ENCODE measurements at places on chromosomes 16 and 17.
A peak's percentile ranks its signal among the peaks of the same experiment; 100 is the strongest.

DNA sequence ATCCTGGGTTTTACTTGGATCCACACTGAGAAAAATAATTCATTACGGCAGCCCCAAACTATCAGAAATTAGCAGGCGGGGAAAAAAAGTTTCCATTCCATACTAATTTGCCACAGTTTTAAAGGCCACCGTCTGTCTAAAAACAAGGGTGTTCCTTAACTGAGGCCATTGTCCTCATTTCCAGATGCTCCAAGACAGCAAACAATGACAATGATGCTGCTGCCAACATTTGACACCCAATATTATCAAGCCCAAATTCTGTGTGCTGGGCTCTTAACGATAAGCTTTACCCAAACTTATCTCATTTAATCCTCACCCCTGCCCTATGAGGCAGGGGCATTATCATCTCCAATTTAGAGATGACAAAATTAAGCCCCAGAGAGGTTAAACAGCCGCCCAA, 26.3 kb downstream of the CUEDC1 start:
- peak; percentile 37 for DNase-seq

- peak; percentile 37 for DNase-seq
Measured at GRCh38 chr16:19119564-19119963, 5.8 kb downstream of the ITPRIPL2 start.

- DNase-seq, result no peak
Measured at GRCh38 chr16:9107025-9107970, 15.9 kb downstream of the HAPSTR1 start.

- DNase-seq, result no peak
Measured at GRCh38 chr17:55432358-55433028, 10.9 kb upstream of the MMD start.

GRCh38 chr17:3647769-3648555, 11.4 kb downstream of the CTNS start:
- peak; percentile 65 for DNase-seq

DNA sequence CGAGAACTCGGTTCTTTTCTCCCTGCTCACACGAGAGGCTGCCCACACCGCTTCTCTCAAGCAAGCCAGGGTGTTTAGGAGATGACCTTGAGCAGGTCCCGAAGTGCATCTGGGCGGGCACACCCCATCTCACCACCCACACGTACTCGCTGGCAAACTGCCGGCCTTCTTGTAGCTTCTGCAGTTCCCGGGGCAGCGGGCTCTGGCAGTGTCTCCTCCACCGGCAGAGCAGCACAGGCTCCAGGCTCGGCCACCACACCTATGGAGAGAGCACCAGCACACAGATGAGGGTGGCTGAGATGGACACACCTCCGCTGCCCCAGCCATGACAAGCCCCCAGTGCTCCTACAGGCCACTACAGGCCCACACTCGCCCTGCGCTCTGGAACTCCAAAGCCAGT, 23.5 kb downstream of the ZNF276 start:
- DNase-seq, result no peak

GRCh38 chr17:37405955-37406634, 541 bp downstream of the ACACA start:
- no peak for DNase-seq

- DNase-seq, result no peak
Measured at GRCh38 chr16:13781575-13782338, 138.2 kb upstream of the ERCC4 start.

DNA sequence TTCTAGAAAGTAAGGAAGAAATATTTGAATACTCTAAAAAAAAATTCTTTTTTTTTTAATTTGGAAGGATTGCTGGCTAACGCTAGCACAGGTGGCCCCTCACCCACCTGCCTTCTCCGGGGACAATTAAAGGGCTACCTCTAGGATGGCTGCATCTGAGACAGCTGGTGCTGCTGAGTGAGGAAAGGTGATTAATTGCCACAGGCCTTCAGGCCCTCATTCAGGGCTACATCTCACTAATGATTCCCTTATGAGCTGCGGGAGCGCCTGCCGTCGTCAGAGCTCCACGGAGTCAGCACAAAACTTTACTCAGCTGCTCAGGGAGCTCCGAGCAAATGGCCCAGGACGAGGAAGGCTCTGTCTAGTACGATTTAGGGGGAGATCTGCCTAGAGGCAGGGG, 27.0 kb upstream of the AKTIP start:
- no peak for DNase-seq

GRCh38 chr17:42846594-42847280, 2.4 kb downstream of the AOC2 start:
- no peak for DNase-seq

DNA sequence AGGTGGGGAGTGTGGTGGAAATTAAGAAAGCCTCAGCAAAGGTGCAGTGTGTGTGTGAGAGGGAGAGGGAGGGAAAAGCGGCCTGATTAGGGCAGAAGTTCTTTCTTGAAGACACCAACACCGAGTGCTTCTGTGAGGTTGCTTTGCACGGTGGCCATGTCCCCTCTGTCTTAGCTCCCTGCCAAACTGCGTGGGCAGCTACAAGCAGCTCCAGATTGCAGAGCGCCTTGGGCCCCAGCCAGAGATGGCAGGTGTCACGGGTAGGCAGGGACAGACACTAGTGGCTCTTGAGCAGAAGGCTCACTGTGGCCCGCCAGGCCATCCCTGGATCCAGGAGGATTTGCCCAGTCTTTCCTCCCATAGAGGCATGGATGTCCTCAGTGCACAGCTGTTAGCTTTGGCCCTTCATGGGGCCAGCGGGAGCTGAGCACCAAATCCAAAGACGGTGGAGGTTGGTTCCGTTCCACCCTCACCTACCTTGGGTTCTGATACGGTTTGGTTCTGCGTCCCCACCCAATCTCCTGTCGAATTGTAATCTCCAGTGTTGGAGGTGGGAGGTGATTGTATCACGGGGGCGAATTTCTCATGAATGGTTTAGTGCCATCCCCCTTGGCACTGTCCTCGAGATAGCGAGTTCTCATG, 21.4 kb downstream of the KIAA0513 start:
- DNase-seq, result no peak

- no peak for DNase-seq
Measured at GRCh38 chr17:45291171-45291805, 25.5 kb downstream of the MAP3K14 start.

DNA sequence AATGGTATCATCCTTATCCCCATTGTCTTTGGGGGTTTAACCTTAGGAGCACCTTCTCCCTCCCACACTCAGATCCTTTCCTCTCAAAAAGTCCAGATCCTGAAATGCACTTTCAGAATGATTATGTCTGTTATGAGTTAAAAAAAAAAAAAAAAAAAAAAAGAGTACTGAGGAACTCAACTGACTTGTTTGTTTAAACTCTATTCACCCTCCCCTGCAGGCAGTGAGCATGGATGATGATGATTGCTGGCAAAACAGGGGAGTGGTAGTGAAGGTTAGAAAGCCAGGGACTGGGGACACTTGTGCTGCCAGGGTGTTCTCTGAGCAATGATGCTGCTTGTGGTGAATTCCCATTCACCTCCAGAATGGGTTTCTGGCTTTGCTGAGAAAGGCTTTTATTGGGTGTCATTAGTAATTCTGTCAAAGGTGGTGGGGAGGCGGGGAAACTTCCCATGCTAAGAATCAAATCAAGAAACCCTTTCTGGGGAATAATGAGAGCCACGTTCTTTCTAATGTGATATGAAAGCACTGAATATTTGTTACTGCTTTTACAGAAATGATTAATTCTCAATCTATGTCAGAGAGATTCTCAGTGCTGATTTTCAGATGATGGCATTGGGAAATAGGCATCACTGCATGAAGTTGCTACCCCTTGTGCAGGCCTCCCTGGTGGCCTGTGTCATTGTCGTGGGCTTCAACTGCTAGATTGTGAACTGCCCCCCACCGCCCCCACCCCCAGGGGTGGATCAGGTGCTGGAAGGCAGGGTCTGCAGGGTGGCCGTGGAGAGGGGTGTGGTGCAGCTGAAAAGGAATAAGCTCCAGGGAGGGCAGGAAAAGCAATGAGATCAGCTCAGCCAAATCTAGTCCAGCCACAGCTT, 14.1 kb downstream of the CCL4 start:
- DNase-seq, result no peak

- no peak for DNase-seq
Measured at GRCh38 chr16:78877114-78877655, 723.4 kb downstream of the MAF start.

DNA sequence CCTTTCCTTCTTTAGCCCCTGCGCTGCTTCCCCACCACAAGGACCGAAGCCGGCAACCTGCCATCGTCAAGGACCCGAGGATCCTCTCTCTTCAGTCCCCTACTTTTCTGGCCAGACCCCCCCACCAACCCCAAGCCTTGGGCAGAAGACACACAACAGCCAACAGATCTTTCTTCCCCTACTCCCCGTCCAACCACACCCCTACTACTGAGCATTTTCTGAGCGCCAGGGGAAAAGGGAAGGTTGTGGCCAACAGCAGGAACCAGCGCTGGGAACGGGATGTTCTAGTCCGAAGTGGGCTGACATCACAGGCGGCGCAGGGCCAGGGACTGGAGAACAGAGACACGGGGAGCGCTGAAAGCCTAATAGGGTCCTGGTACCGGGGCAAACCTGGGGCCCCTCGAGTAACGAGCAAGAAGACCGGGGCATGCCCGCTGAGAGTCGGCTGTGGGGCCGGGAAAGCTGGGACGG, 528 bp downstream of the PER1 start:
- peak; percentile 67 for DNase-seq

GRCh38 chr16:14650629-14651028, 17.9 kb downstream of the BFAR start:
- no peak for DNase-seq

GRCh38 chr16:330741-331140, 21.8 kb downstream of the AXIN1 start:
- DNase-seq, result no peak

DNA sequence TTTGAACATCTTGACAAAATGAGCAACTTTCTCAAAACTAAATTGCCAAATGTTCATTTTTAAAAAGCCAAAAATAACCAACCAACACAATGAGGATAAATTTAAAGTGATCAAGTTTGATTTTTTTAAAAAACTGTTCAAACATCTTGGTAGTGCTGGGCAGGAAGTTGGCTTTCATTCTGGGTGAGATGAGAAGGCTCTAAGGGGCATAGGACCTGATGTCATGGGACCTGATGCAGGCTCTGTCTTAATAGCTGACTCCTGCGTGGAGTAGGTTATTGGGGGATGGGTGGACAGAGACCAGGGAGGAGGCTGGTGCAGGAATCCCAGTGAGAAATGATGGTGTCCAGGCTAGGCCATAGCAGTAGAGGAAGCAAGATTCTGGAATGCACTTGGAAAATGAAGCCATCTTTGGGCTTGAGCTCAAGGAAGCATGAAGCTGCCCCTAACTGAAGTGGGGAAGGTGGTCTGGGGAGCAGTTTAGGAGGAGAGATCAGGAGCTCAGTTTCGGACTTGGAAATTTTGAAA, 20.4 kb downstream of the NLRC5 start:
- DNase-seq, result no peak

DNA sequence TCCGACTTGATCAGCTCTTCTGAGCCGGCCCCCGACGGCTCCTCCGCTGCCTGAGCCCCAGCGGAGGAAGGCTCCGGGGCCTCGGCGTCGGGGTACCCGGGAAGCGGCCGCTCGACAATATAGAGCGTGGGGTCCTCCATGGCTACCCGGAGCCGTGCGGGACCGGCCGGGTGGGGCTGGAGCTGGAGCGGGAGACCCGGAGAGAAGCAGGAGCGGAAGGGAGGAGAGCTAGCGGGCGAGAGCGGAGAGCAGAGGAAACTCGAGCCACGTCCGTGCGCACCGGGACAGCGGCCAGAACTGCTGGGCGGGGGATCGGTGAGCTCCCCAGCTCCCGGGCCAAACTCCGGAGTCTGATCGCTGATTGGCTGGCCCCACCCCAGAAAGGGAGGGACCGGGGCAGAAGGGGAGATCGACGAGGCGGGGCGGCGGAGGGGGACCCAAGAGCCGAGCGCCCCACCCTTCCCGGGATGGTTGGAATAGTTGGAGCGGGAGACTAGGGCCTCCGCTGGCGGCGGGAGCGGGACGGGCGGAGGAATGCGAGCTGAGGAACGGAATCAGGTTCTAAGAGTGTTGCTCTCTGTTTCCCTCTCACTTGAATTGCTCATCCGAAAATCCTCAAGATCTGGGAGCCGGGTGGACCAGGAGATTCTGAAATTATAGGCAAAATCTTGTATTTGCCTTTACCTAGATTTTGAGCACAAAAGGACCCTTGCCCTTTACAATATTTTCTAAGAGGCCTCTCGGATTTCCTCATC, at the start of gene CAVIN1:
Gene CAVIN1, minus strand, starts transcription at position 299 of the 755 bp plus-strand sequence. Its CDS starts 159 bp downstream, at position 140.
- peak; percentile 56 for DNase-seq

- DNase-seq, result no peak
Measured at GRCh38 chr17:79088247-79088996, 13.8 kb downstream of the ENGASE start.

- no peak for DNase-seq
Measured at GRCh38 chr16:64253525-64253924, 868.3 kb downstream of the CDH11 start.

- DNase-seq, result peak; percentile 39
Measured at GRCh38 chr17:10683853-10684252, 13.5 kb downstream of the SCO1 start.

DNA sequence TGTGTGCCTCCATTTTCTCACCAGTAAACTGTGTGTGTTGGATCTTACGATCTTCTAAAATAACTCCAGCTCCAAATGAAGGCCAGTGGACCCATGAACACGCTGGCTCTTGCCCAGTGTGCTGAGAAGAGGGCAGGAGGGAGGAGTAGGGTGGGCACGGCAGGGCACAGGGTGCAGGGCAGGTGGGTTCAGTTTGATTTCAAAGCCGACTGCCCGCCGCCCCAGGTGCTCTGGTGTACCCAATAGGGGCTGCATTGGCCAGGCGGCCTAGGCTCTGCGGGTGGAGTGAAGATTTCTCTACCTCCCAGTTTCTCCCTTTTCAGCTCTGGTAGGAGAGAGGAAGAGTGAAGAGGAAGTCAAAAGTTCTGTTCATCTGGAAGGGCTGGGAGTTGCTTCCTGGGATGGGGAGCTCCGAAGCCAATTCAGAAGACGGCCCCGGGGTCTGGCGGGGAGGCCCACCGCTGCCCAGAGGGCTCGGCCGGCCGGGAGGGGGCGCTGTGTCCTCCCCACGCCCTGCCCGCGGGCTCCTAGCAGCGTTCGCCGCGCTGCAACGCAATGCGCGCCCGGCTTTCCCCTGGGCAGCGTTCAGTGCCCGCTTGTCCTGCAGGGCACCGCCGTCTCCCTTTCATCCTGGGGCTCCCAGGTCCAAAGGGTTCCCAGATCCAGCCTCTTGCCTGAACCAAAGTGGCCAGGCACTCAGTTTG, 1.1 kb upstream of the CRHR1 start:
- DNase-seq, result peak; percentile 22

GRCh38 chr16:85698935-85699558, 10.3 kb upstream of the GINS2 start:
- DNase-seq, result peak; percentile 68
